ENCODE measurements at places on chromosomes 7 and 10.

DNA sequence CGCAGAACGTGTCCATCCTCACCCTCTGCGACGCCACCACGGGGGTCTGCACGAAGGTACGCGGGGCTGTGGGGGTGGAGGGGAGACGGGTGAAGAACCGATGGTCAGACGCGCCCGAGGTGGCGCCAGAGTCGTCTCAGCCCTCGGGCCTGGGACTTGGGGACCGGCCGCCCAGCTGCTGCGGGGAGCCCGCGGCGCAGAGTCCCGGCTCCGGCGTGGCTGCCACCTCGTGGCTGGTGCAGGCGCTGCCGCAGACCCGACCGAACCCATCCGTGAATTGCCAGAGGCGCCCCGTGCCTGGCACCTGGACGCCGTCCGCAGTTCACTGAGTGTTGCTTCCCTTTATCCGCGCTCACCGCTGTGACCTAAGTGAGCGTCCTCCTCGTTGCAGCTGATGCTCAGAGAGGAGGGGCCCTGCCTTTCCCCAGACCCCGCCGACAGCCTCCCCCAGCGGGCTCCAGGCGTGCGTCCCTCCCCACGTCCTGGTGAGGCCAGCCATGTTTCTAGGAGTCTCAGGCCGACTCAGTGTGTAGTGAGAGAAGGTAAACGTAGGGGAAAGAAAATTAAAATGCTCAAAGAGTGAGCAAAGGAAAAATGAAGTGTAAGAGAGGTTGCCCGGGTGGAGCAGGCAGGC lies 208.7 kb downstream of the PAXIP1 start:
- no peak for DNase-seq

DNA sequence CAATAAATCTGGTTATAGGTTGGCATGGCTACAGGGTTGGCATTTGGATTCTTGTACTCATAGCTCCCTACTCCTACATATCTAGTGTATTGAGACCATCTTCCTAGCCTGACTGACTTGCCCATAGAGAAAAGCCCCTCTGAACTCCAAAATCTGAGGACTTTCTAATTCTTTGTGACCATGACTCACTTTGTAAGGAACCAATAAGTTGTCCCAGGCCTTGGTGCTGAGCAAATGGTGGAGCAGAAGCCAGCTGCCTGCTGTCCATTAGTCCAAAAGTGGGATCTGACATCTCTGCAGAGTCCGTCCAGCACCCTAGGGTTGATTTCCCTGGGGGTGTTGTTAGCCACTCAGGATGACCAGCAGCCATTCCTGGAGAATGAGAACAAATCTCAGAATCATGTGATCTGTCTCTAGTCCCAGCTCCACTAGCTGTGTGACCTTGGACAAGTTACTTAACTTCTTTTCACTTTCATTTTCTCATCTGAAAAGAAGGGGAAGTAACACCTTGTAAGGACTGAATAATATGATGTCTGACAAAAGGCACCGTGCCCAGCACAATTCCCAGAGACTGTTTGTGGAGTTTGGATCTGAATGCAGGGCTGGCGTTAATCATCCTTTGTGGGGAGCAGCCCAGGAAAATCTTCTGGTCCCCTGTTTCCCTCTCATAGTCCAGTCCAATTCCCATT lies 44.1 kb downstream of the MTURN start:
- no peak for DNase-seq

- no peak for DNase-seq
These were observed 258.2 kb downstream of the SDK1 start for GRCh38 chr7:3559278-3559677.

DNA sequence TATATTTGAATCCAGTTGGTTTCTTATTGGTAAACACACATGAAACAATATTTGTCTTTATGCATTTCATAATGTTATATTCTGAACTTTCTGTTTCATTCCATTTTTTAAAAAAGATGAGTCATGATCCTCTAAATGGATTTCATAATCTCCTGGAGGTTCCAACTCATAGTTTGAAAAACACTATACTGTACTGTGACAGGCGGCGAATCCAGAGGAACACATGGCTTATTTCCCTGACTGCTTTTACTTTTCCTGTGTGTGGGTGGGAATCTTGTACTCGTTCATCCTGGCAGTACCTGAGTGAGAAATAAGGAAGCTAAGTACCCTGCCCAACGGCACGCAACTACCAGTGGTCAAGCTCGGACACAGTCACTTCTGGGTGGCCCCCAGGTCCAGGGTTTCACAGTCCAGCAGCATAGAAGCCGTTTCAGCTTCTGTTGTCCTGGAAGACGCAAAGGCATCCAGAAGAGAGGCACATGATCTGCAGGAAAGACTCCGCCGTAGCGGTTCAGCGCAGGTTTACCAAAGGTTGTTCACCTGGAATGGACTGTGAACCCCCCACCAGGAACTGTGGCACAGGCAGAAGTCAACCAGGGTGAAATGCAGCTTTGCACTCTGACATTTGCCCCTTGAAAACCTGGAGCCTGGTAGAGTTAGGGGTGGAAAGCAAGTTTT lies 117.7 kb downstream of the CCNY start:
- no peak for DNase-seq

DNA sequence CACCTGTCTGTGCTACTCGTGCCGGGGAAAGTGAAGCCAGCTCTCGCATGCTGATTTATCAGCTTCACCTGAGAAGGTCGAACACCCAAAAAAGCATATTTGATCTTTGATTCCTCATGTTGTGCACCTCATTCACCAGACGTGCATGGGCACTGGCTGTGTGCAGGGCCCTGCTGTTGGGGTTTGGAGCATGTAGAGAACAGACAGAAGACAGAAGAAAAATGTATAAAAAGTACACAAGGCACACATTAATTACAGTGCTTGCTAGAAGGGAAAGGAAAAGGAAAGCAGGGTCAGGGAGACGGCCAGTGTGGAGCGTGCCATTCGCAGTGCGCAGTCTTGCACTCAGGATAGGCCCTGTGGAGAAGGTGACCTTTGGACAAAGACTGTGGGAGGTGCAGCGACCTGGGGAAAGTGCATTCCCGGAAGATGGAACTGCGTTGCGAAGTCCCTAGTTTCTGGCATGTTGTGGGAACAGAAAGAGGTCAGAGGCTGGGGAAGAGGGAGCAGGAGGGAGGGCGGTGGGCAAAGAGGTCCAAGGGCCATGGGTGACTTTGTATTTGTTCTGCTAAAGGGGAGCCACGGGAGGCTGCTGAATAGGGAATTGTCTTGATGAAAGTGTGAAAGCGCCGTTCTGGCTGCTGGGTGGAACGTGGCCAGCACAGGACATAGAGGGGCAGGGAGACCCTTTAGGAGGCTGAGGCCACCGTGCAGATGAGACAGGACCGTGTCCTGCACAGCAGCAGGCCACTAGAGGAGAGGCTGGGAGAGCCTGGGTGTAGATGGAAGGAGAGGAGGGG lies 232.8 kb downstream of the GLRX3 start:
- no peak for DNase-seq

- DNase-seq, result no peak
These were observed 101.2 kb upstream of the ZNF746 start for GRCh38 chr7:149598721-149599308.

DNA sequence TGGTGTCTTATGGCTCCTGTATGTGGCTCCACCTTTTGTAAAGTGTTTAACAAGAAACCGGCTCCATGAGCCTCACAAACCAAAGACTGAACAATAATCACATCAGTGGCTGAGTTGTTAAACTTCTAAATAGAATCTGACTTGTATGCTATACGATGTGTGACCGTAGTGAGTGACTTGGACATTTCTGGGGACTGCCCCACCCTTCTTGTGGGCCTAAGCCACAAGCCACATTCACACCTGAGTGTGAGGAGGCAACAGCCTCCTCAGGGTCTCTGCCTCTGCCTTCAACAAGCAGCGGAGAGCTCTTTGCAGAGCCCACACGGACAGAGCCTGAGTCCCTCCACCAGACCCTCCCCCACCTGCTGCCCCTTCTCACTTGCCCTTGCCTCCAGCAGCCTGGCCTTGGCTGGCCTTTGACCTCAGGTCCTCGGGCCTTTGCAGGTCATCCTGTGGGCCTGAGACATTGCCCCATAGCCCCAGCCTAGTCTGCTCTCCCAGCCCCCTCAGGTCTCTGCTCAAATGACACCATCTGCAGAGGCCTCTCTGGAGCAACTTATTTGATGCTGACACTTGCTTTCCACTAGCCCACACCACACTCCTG lies 156.8 kb upstream of the TNS3 start:
- DNase-seq, result no peak
